ENCODE measurements at places on chromosomes 13 and 19. TPM values are rescaled to one million over a fixed set of nuclear protein-coding genes. Genes with fewer than 3 reads are reported as not detected.

Gene VSIG10L
- total RNA-seq: 0.62 TPM

Gene CBARP
- total RNA-seq: 6.6 TPM

Gene PCDH17
- total RNA-seq: 21.1 TPM

Gene GRIN3B
- not detected for total RNA-seq

Gene PPM1N
- total RNA-seq: 0.47 TPM

Gene DIAPH3
- total RNA-seq: 5.8 TPM

Gene CCDC70
- not detected for total RNA-seq

Gene SLC25A42
- total RNA-seq: 12.6 TPM

Gene SIGLEC12
- not detected for total RNA-seq

Gene ZNF324B
- total RNA-seq: 18.2 TPM

Gene PLK5
- not detected for total RNA-seq

Gene CPB2
- total RNA-seq: not detected

Gene OR4F17
- not detected for total RNA-seq

Data from occipital lobe (tissue), 3 donors.